Suprapubic skin (tissue), 4 donors: ENCODE measurements at places on chromosomes 6 and 20. TPM values are rescaled to one million over a fixed set of nuclear protein-coding genes. Genes with fewer than 3 reads are reported as not detected.

Gene SLC24A3
- total RNA-seq, result 5.8 TPM

Gene FAM184A
- 1.8 TPM for total RNA-seq

Gene WFDC2
- 58.0 TPM for total RNA-seq

- DNase-seq, result no peak
Observed at GRCh38 chr6:11848346-11848651, 69.7 kb upstream of the ADTRP start.

GRCh38 chr6:108966855-108967755 lies 118.9 kb downstream of the ARMC2 start:
- DNase-seq, result no peak

- no peak for DNase-seq
Observed at GRCh38 chr6:150118627-150119026, 24.2 kb upstream of the PPP1R14C start.

DNA sequence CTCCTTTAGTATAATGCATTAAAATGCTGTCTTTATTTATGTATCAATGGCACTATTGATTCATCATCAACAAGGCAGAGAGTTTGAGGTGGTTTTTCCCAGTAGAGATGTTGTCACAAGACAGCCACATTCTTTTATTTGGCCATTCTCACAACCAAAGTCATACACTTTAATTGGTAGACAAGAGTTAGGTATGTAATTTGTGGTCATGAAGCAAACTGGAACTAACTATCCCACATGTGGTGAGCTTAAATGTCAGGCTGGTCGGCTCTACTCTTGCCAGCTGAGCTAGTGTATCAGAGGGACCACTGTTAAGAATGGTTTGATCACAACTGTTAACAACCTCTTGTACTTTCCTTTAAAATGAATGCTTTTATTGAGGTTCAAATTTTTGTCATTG lies 714.6 kb downstream of the CD109 start:
- DNase-seq, result no peak
